OCI-LY7 (cell line): ENCODE measurements at places on chromosomes 6 and 20.
A peak's percentile ranks its signal among the peaks of the same experiment; 100 is the strongest.

DNA sequence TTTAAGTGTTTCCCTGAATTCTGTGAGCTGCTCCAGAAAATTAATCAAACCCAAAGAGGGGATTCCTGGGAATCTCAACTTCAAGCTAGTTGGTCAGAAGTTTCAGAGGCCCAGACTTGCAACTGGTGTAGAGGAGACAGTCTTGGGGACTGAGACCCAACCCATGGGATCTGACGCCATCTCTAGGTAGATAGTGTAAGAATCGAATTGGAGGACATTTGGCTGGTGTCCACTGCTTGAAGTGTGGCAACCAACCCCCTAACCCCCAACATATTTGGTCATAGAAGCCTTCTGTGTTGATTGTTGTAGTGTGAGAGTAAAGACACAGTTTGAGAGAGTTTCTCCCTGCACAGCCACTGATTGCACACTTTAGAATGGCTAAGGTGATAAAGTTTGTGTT lies 103.5 kb upstream of the CARMIL1 start:
- DNase-seq, result peak; percentile 5

GRCh38 chr20:63536997-63537524 lies at the start of gene PTK6:
PTK6 (minus strand) TSS chr20:63537376; CDS start chr20:63537314, 62 bp downstream.
- DNase-seq, result peak; percentile 45

DNA sequence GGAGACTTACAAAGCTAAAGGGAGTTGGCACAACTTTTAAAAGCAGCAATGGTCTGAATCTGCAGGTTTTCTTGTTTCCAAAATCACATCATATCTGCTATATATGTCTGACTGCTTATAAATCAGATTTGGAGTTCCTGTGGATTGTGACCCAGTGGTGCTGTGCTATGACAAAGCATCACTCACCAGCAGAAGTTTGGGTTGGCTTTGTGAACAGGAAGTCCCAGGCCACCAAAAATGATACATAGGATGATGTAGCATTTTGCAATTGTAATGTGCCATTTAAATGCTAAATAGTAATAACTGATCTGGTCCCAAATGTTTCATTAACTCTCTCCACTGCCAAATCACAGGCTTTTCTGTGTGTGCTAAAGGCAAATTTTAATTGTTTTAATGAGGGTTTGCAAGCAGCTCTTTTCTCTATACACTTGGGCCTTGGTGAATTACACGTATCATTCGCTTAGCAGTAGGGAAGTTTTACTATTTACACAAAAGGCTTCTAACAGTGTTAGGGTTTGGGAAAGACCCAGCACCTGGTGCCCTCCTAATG lies 60.8 kb downstream of the SYNDIG1 start:
- no peak for DNase-seq

DNA sequence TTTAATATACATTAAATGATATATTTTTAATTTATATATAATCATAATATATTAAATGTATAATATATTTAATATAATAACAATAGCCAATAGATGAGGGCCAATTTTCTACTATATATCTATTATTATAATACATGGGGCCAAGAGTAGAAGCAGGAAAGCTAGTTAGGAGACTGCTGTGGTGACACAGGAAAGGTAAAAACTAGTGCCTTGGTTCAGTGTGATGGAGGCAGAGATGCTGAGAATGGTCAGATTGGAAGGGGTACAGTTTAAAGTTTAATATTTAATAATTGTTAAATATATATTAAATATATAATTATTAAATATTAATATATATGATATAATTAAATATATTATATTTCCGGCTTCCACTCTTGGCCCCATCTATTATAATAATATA lies 102.9 kb upstream of the RNF217 start:
- DNase-seq, result no peak

- no peak for DNase-seq
Observed at GRCh38 chr6:163412341-163412740, 2.2 kb upstream of the QKI start.

GRCh38 chr6:5338177-5338960 lies 77.1 kb downstream of the FARS2 start:
- DNase-seq, result no peak

GRCh38 chr6:135675862-135676261 lies 175.6 kb upstream of the PDE7B start:
- DNase-seq, result peak; percentile 36

DNA sequence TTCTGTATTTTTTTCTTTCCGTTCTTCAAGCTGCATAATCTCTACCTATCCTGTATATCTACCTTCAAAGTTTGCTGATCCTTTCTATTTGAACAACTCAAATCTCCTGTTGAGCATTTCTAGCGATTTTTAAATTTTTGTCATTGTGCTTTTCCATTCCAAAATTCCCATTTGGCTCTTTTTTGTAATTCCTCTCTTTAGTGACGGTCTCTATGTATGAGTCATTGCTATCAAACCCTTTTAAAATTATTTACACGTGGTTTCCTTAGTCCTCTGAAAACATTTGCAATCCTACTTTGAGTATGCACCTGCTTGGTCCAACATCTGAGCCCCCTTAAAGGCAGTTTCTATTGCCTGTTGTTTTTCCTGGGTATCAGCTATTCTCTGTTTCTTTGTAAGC lies 100.5 kb upstream of the FOXC1 start:
- DNase-seq, result no peak

DNA sequence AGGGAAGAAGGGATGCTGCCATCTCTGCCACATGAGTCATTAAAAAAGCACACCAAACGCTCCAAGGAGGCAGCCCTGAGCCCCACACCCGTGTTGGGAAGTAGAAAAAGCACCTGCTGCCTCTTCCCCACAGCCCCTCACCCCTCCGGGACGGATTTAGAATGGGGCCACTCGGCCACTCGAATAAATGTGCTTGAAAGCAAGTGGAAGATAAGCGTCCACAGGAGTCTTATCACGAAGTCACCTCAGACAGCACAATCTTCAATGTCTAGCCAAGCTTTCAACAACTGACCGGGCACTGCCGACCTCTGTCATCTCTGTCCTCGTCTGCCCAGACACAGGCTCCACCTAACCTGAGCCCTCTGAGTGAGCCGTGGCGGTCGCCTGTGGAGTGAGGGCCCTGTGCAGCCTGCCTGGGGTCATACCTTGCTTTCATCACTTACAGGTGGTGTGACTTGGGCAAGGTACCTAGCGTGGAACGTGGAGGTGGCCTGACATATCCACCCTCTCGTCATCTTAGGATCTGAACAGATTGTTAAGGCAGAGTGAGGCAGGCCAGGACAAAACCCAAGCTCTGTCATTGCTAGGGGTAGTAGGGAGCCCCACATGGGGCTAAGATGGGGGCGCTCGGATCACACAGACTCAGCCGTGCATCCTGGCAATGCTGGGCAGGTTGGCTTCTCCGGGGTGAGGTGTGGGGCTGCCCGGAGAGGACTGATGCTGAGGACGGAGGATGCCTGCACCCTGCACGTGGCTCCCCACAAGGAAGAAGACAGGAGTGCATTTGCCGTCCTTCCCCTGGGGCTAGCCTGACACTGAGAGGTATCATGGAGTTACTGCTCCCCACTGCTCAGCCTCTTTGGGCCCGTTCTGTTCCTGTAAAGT lies 34.8 kb downstream of the PSMG4 start:
- DNase-seq, result no peak

DNA sequence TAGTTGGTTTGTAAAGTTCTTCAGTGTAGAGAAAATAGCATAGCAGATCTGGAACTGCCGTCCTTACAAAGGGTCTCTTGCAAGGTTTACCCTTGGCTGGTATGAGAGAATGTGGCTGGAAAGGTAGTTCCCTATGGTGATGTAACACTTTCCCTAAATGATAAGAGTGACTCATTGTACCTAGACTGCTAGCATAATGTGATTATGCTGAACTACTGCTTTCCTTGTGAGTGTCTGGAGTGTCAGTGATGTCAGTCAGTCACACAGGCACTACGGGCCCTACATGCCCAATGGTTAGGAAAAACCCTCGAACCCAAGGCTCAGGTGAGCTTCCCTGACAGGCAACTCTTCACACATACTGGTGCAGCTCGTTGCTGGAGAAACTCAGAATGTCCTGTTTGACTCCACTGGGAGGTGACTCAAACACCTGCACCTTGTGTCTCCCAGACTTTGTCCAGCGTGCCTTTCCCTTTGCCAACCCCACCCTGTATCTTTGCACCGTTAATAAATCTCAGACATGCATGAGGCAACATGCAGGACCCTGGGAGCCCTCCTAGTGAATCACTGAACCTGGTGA lies 28.4 kb upstream of the LY86 start:
- DNase-seq, result no peak

DNA sequence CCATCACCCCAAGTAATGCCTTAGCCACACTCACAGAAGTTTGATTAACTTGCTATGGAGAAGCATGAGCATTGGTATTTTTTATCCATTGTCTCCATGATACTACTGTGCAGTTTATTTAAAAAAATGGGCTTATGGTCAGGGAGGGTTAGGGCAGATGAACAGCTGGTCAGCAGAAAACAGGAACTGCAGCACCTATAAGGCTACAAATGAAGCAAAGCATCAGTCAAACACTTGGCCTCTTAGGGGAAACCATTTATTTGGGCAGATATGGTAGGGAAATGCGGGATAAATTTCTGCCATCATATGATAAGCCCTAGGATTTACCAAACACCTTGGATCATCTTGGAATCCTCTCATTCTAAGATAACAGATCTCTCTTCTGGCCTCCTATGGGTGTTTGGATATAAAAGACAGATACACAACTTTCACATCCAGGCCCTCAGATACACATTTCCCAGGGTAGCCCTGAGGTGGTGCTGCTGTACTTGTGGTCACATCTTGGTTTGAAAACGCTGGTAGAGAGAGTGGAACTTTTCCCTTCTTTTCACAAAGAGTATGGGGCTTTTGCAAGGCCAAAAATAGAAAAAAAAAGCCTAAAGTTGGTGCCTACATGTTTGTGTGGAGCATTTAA lies 42.8 kb upstream of the AHI1 start:
- no peak for DNase-seq

GRCh38 chr6:120363429-120363828 lies 970.9 kb downstream of the TBC1D32 start:
- DNase-seq, result no peak

DNA sequence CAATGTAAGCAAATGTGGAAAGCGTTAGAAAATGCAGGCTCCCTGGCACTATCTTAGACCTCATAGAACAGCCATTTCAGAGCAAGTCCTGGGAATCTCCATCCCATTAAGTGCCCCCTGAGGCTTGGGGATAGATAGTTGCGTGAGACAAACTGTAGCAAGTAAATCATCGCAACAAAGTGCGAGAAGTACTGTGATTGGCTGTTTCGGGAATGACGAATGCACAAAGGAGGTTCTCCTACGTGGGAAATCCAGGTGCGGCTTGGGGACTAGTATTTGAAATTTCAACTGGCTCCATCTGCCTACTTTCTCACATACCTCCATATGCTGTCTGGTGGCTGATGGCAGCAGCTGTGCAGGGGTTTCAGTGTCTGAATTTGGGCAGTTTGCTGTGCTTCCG lies 84.5 kb downstream of the PLEKHG1 start:
- DNase-seq, result no peak

- DNase-seq, result no peak
Observed at GRCh38 chr6:52674666-52675065, 3.8 kb downstream of the TMEM14A start.

- no peak for DNase-seq
Observed at GRCh38 chr6:53526000-53526399, 18.9 kb downstream of the GCLC start.

DNA sequence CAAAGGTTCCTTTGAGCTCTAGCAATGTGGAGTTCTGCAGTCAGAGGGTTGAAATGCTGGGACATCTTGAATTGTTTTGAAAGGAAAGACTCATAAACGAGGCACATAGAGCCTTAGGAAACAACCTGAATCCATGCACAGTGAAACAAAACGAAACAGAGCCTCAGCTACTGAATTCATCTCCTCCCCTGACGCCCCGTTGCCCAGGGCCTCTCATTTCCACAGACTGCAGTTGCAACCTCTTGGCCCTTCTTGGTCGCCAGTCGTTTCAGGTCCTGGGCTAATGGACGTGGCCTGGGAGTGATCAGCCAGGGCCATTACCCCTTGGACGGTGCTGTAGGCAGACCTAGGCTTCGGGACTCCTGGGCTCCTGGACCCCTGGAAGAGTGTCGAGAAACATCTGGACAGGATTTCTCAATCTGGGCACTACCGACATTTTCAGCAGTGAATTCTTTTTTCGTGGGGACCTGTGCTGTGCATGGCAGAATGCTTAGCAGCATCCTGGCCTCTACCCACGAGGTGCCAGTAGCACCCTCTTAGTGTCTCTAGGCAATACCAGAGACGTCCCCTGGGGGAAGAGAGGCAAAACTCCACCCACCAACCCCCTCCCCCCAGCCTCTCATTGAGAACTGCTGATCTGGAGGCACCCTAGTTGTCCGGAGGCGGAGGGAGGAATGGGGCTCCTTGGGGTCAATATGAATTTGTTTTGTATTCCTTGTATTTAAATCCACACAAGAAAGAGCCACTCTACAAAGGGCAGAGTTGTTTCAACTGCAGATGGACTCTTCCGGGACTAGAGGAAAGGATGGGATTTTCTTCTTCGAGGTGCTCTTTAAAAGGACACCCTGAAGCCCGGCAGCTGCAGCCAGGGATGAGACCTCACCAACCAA lies 50.2 kb downstream of the TMEM242 start:
- peak; percentile 81 for DNase-seq
